ENCODE measurements at places on chromosomes 7 and 10.

- DNase-seq: no peak
Measured at GRCh38 chr10:48456361-48456804, 148.5 kb downstream of the ARHGAP22 start.

- no peak for DNase-seq
Measured at GRCh38 chr7:106630648-106631047, 30.3 kb downstream of the CCDC71L start.

DNA sequence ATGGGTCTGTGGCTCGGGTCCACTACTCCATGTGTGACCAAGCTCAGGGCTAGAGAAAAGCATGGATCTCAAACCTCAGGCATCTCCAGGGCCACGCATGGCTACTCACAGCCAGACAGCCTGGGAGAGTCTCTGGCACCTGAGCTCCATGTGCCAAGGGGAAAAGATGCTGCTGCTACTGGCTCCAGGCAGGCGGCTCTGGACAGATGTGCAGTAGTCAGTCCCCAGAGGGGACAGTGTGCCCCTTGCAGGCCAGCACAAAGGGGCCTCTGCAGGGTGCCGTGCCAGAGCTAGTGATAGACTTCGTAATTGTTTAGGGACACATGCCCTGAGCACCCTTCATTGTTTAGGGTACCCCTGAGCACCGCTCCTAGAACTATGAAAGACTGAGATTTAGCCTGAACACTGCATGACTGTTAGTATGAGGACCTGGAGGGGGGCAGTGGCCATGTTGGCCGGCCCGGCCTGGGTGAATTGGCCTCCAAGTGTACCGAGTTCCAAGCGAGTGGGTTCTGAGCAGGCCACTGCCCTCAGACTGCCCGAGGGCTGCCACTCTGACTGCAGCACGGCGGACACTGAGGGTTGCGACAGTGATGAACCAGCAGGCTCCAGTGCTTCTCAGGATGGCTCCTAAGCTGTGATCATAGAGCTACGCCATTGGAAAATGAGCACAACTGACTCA is 80.7 kb downstream of the TCERG1L start:
- DNase-seq: no peak

GRCh38 chr7:75758491-75758890 is 13.5 kb downstream of the CCL26 start:
- no peak for DNase-seq

- peak; percentile 70 for DNase-seq
Measured at GRCh38 chr10:72173619-72174296, 42.1 kb upstream of the ANAPC16 start.

DNA sequence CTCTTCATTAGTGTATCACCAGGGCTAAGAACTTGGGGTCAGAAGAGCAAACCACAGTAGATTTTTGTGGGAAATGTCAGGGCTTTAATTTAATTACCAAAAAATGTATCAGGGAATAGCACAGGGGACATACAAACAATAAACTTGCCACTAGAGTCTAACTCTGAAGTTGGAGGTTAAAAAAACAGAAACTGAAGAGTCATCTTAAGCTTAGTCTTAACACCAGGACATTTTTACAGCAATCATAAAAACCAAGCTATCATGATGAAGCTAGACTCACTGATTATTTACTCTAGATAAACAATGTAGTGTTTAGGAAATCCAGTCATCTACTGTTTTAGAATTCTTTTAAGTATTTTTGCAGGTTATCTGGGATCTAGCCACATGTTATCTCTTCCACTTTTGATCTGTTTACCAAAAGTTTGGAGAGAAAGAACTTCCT is 48.4 kb upstream of the GLI3 start:
- DNase-seq: no peak

DNA sequence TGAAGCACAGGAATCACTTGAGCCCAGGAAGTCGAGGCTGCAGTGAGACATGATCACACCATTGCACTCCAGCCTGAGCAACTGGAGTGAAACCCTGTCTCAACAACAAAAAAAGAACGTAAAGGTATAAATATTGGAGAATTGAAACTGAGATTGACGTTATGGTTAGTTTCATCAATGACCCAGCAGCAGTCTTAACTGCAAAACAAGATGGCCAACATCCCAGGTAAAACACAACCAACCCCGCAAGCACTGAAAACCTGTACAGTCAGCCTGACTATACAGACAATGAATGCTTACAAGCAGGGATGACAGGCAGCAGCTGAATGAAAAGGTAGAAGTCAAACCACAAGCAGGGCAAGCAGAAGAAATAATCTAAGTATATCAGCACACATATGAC is 34.7 kb downstream of the WAPL start:
- no peak for DNase-seq

GRCh38 chr10:47325303-47326291 is 3.3 kb downstream of the GDF2 start:
- no peak for DNase-seq

- DNase-seq: no peak
Measured at GRCh38 chr7:112254156-112254555, 47.7 kb downstream of the ZNF277 start.

- DNase-seq: no peak
Measured at GRCh38 chr10:1183033-1183396, 126.8 kb downstream of the WDR37 start.

DNA sequence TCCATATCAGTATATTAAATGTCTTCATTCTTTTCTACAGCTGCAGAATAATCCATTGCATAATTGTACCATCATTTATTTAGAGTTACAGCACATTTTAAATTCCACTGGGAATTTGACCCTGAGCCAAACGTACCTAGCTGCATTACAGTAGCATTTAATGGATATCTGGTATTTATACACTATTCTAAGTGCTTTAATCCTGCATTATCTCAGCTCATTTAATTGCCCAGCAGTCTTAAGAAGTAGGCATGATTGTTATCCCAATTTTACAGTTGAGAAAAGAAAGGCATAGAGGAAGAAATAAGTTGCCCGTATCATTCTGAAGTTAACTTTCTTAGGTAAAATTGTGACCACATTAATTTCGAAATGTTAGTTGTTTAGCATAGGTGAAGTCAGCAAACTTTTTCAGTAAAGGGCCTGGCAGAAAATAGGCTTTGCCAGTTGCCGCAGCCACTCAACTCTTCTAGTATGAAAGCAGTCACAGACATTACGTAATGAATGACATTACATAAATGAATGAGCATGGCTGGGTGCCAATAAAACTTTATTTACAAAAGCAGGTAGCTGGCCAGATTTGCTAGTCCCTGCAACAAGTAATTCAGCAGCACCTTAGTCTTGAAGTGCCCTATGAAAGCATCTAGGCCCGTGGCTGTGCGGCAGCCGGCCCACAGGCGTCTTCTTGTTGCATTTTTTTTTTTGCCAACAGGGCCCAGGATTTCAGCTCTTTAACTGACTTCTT is 30.0 kb downstream of the GUSB start:
- DNase-seq: no peak

DNA sequence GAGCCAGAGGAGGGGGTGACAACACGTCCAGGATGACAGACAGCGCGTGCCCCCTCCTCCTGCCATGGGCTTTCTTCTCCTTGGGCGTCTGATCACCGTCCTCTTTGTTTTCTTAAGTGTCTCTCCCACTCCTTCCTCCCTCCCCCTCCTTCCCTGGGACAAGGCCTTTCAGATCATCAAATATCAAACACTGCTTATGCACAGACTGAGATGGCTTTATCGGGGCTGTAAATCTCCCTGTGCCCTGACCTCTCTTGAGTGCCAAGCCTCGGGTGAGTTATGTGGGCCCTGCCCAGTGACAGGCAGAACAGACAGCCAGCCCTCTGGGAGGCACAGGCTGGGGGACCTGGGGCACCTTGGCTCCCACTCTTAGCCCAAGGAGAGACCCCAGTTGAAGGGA is 116.4 kb downstream of the C10orf105 start:
- DNase-seq: no peak

GRCh38 chr10:82399850-82400249 is 524.9 kb downstream of the NRG3 start:
- no peak for DNase-seq

- no peak for DNase-seq
Measured at GRCh38 chr10:46518028-46518725, 38.3 kb downstream of the GPRIN2 start.

GRCh38 chr10:13684806-13685482 is 98.2 kb downstream of the PRPF18 start:
- DNase-seq: no peak

GRCh38 chr10:35079763-35080162 is 10.4 kb downstream of the CUL2 start:
- DNase-seq: no peak

DNA sequence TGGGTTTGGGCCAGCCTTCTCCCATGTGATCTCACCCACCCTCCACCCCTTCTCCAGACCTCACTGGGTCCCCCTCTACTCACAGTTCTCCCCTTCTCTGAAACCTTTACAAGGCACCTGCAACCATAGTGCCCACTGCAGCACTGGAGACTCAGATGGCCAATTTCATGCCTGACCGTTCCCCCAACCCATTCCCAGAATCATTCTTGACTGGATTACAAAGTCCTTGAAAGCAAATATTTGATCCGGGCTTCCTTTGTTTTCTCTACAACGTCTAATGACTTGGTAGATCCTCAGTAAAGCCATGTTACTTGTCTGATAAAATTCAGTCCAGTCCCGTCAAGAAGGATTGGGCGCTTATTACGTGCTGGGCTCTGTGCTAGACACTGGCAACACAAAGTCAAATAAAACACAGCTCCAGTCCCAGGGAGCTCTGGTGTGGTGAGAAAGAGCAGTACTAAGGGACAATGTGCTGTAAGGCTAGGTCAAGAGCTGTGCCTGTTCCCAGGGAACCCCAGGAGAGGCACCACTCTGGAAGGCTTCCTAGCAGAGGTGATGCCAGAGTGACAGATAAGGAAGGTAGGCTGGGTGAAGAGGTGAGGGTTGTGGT is 36.5 kb downstream of the SH3PXD2A start:
- no peak for DNase-seq

DNA sequence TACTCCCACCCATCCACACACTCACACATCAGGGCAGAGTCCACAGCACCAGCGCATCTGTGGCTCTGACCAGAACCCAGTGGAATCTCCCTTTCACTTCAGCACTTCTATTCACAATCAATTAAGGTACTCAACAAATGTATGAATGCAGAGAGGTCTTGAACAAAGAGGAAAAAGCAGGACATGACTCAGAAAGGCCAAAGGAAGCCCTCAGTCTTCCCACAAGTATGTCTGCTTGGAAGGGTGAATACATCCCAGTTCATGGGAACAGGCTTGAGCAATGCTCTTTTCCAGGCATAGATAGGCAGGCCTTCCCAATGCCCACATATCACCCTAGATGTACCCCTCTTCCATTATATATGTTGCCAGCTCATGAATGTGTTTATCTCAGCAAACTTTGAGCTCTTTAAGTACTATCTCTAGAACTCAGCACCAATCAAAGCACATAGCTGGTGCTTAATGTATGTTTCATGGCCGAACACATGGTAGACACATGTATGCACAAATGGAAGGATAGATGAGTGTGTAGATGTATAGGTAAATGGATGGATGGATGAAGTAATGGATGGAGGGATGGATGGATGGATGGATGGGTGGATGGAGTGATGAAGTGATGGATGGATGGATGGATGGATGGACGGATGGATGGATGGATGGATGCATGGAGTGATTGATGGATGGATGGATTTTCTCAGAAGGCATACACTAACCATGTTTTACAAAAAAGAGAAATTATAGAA is 507.6 kb downstream of the GRID1 start:
- no peak for DNase-seq

DNA sequence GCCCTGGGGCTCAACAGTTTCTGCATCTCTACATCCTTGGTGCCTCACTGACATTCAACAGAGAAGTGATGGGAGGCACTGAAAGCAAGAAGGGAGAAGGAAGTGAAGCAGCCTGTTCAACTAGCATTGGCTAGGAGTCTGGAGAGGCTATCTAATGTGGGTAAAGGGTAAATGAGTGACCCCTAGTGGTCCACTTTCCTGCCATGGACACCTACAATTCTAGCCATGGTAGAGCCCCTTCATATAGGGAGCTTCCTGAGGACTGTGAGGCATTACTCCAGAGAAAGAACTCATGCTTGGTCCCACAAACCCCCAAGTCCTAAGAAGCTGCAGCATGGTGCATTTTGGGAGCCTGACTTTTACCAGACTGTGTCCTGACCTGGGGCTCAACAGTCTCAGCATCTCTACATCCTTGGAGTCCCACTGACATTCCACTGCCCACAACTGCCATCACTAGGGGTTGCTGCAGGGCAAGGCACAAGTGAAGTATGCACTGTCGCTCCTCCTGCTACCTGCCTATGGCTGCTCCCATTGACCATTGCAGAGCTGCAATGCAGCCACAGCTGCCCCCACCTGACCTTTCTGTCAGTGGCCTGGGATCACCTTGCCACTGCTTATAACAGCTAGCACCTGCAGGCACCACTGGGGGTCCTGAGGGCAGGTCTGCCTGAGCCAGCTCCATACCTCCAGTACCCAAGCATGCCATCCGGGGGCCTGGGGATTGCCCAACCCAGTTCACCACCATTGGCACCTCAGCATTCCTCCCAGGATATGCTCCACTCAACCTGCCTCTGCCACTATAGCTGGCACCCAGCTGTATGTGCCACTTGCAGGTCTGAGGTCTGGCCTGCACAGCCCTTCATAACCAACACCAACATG is 44.1 kb upstream of the CDK6 start:
- DNase-seq: no peak

DNA sequence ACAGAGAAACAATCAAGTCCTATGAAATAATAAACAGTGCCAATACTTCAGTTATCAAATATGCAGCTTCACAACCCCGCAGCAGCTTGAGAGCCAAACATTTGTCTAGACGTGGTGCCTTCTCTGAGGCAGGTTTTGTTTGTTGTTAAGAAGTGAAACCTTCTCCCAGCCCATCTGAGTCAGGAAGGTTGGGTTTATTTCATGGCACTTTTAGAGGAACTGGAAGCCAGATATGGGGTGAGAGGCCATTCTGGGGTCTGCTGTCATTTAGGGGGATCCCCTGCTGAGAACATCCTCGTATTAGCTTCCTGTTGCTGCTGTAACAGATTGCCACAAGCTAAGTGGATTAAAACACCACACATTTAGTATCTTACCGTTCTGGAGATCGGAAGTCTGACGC is 113.6 kb downstream of the GRK5 start:
- DNase-seq: no peak

DNA sequence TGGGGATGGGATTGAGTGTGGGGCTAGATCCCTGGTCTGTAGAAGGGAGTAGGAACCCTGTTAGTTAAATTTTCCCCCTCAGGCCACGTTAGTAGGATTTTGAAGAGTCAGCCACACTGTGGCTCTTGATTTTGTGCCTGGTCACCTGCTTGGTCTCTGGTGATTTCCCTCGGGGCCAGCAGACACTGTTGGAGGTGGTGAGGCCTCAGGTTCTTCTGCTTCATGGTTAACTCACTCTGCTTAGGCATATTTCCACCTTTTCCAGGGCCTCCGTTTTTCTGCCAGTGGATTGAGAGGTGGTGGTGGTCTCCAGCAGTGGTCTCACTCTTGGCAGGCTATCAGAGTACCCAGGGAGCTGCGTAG is 4.1 kb downstream of the TSPAN14 start:
- DNase-seq: no peak

DNA sequence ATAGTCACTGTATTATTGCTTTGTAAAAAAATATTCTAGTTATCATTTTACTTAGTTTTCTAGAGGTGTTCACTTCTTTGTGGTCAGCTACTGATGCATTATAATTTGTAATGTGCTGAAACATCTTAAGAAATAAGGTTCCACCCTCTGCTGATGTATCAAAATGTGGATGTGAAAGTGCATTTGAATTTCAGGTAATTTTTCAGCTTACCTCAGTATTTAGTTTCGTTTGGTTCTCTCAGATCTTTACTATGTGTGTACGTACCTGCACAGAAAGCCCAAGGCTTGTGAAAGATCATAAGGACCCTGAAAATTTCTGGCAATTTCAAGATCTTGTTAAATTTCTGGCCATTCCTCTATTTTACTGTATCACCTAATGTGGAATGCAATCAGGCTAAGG is 542.3 kb upstream of the TPK1 start:
- no peak for DNase-seq
